Stimulated activated CD4-positive, alpha-beta T cell treated with anti-CD3 and anti-CD28 coated beads, Interleukin-4, amount 100 ng/mL, for 4 hours (primary cell): ENCODE measurements at places on chromosomes 1 and 21.

DNA sequence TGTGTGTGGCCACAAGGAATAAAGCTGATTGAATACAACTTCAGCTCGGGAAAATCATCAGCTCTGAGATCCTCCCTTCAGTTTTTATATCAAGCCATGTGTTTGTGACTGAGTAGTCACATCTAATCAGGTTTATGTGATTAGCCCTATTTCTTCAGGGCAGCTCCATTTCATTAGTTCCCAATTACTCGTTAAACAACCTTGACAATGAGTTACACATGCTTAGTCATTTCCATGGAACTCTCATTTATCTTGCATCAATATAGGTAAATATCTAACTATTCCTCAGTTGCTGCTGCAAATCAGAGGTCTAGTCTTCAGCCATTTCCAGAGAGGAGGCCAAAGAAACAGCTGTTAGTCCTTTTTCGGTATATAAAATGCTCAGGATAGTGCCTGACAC, 16.3 kb downstream of the CRB1 start:
- no peak for DNase-seq

DNA sequence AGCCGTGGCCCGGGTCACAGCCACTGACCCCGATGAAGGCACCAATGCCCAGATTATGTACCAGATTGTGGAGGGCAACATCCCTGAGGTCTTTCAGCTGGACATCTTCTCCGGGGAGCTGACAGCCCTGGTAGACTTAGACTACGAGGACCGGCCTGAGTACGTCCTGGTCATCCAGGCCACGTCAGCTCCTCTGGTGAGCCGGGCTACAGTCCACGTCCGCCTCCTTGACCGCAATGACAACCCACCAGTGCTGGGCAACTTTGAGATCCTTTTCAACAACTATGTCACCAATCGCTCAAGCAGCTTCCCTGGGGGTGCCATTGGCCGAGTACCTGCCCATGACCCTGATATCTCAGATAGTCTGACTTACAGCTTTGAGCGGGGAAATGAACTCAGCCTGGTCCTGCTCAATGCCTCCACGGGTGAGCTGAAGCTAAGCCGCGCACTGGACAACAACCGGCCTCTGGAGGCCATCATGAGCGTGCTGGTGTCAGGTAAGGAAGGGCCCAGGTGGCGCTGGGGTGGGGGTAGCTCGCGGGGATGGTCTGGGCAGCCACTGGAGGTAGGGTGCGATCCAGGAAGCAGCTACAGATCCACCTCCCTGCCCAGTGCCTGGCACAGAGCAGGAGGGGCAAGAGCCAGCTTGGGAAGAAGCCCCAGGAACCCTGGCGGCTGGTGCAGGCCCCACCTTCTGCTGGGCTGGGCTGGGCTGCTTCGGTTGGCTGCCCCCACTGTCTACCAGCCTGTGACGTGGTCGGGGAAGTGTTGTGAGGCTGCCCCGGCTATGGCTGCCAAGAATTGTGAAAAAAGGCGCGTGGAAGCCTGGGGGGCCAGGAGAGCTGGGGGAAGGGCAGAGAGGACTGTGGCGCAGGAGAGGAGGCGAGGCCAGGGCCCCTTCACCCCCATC, 3.8 kb downstream of the CELSR2 start:
- no peak for DNase-seq

GRCh38 chr21:18760247-18760646, 356.7 kb upstream of the TMPRSS15 start:
- DNase-seq: no peak

- DNase-seq: no peak
Observed at GRCh38 chr1:50271968-50272578, 151.2 kb downstream of the DMRTA2 start.

DNA sequence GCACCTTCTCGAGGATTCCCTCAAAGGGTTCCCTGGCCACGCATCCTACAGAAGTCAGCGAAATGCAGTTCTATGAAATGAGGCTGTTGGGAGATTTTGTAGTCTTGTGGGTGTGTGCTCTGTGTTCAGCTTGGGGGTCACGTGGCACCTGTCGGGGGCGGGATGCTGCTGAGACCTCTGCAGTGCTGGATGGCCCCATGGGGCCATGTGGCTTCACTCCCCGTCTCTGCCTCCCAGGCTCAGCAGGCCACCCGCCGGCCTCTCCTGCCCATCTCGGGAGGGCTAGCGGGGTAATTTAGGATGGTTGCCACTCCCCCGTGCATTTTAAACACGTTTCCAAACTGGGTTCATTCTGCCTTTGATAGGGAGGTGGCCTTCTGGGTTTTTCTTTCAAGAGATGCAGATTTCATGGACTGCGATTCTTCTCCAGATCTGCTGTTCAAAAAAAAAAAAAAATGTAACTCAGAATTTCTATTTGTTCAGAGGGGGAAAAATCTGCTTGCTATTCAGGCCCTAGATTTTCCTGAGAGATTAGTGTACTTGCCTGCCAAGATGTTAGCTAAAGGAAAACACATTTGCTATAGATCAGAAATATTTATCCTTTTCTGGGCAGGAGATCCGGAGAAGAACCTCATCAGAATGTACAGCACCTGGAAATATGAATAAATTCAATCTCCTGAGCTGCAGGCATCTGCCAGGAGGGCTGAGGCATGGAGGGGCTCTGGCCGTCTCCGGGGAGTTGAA, 277.2 kb upstream of the VAMP3 start:
- DNase-seq: no peak

GRCh38 chr1:192913683-192914082, 104.8 kb downstream of the RGS2 start:
- DNase-seq: no peak

DNA sequence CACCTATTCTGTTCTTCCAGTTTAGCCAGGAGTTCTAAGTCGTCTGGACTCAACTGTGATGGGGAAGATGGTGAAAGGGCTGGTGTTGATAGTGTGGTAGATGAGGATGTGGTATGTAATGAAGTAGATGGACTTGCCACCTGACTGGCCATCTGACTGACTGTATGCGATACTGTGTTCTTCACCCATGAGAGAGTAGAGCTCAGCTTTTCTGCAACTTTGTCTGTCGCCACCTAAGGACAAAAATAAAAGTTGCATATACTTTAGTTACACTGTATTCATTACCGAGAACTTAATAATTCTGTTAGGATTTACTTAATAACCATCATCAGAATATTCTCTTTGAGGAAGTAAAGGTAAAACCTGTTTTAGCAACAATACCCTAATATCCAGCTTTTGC, 48.5 kb downstream of the EVI5 start:
- no peak for DNase-seq

- DNase-seq: no peak
Observed at GRCh38 chr21:36211660-36212512, 55.3 kb downstream of the DOP1B start.

GRCh38 chr1:174407665-174408064, 40.1 kb upstream of the GPR52 start:
- DNase-seq: no peak

DNA sequence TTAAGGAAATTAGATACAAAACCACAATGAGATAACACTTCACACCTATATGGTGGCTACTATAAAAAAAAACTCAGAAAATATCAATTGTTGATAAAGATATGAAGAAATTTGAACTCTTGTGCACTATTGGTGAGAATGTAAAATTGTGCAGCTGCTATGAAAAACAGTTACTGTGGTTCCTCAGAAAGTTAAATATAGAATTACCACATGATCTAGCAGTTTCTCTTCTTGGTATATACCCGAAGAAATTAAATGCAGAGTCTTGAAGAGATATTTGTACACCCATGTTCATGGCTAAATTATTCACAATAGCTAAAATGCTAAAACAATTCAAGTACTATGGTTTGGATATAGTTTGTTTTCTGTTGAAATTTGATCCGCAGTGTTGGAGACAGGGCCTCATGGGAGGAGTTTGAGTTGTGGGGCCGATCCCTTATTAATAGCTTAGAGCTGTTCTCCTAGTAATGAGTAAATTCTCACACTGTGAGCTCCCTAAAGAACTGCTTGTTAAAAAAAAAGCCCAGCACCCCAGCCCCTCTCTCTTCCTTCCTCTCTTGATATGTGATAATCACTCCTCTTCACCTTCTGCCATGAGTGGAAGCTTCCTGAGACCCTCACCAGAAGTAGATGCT, 1412.1 kb downstream of the PLA2G4A start:
- no peak for DNase-seq

GRCh38 chr1:248800459-248800858, 25.3 kb downstream of the SH3BP5L start:
- DNase-seq: no peak

GRCh38 chr1:155608888-155609225, 1.2 kb upstream of the MSTO1 start:
- DNase-seq: no peak

- no peak for DNase-seq
Observed at GRCh38 chr1:11207898-11208611, 18.9 kb downstream of the ANGPTL7 start.

GRCh38 chr21:33023574-33024200, 2.0 kb upstream of the OLIG2 start:
- no peak for DNase-seq

- DNase-seq: no peak
Observed at GRCh38 chr1:198867182-198867581, 228.3 kb downstream of the PTPRC start.

DNA sequence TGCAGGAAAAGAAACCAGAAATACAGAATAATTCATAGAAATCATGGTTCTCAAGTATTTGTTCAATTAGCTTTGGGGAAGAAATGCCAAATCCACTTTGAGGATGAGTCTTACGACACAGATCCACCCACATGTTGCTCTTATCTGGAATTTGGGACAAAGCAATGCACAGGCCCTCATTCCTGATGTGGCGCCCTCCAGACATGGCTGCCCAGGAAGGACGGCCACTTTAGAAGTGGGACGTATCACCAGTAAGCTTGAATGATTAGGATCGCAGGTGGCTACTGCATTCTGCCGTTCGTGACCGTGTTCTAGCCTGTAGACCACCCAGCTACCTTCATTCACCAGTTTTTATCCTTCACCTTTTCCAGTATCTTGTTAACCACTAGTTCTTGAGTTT, 20.1 kb upstream of the NCMAP start:
- DNase-seq: no peak

DNA sequence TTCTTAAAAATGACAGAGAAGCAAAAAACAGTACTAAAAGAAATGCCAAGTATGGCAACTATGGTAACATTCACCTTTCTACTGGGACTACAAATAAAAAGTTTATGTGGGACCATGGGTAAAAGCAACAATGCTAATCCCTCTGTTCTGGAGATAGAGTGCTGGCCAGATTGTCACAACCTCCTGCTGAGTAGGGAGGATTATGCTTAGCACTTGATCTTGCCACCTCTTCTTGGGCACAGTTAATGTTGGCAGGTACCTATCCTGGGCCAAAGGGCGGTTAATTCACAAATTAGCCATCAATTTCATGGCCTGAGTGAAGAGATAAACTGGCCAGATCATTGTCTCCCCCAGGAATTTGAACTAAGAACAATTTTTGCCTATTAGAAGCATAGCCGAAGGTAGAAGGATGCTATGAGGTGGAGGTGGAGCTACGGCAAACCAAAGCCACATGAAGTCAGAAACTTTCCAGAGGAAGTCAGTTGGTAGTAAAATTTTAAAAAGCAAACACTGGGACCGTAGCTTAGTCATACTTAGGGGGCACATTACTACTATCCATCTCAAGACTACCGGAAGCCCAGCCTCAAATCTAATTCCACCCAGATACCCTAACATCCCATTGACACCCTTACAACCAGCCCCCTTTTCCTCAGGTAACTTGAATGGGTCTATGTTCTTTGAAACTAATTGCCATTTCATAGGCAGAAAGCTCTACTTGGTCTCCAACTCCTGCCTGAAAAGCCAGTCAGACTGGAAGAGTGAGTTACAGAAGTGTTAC, 2.7 kb downstream of the SCYL3 start:
- no peak for DNase-seq

DNA sequence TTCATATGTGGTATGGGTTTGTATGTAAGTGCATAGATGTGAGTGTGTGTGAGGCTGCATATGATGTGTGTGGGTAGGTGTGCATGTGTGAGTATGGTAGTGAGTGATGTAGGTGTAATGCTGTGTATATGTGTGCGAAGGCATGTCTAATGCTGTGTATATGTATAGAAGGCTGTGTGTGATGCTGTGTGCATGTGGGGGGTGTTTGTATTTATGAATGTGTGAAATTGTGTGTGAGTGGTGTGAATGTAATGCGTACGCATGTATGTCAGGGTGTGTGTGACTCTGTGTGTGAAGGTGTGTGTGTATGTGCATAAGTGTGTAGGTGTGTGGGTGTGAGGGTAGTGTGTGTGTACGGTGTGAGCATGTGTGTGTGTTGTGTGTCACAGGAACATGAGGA, 300.0 kb downstream of the OMA1 start:
- no peak for DNase-seq

- DNase-seq: no peak
Observed at GRCh38 chr1:168483539-168483938, 60.3 kb downstream of the XCL2 start.
